ENCODE measurements at places on chromosomes 6 and 20.

- no peak for DNase-seq
Measured at GRCh38 chr20:51749674-51750036, 18.5 kb downstream of the ATP9A start.

- DNase-seq = no peak
Measured at GRCh38 chr6:121726596-121726995, 291.1 kb downstream of the GJA1 start.

GRCh38 chr6:100229512-100229911, 235.2 kb downstream of the SIM1 start:
- no peak for DNase-seq

GRCh38 chr6:68634726-68635411, at the start of gene ADGRB3:
TSS of gene ADGRB3 (plus strand) at chr6:68635282. CDS start at chr6:68638676, 3,394 bp downstream.
- DNase-seq = peak; percentile 62

DNA sequence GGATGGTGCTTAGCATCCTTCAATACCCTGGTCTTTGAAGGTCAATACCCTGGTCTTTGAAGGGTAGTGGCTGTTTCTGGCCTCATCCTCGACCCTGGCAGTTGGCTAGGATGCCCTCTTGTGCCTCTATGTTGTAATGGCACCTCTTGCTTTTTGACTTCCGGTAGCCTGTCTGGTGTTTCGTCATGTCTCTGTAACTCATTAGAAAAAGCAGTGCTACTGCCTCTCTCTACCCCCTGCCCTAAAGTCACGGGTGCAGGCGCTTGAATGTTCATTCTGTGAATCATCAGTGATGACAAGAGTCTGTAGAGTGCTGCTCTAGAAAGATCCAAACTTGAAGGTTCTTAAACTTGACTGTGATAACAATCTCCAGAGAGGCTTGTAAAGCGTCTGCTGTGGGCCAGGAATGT, 28.3 kb downstream of the RSPO4 start:
- DNase-seq = peak; percentile 83

DNA sequence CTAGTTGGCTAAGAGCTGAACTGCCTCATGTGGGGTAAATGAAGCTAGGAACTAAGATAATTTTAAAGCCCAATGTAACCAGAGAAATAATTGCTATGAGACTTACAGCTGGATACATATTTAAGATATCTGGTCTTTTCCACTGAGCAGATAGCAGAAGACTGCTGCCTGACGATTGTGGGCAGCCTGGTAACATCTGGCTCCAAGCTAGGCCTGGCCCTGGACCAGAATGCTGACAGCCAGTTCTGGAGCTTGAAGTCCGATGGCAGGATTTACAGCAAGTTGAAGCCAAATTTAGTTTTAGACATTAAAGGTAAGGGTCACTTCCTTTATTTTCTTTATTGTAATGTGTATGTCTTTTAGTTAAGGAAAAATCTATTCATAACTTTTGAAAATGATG, 65.7 kb downstream of the RTN4IP1 start:
- DNase-seq = no peak

- peak; percentile 32 for DNase-seq
Measured at GRCh38 chr20:62132421-62132820, 10.1 kb downstream of the LSM14B start.

DNA sequence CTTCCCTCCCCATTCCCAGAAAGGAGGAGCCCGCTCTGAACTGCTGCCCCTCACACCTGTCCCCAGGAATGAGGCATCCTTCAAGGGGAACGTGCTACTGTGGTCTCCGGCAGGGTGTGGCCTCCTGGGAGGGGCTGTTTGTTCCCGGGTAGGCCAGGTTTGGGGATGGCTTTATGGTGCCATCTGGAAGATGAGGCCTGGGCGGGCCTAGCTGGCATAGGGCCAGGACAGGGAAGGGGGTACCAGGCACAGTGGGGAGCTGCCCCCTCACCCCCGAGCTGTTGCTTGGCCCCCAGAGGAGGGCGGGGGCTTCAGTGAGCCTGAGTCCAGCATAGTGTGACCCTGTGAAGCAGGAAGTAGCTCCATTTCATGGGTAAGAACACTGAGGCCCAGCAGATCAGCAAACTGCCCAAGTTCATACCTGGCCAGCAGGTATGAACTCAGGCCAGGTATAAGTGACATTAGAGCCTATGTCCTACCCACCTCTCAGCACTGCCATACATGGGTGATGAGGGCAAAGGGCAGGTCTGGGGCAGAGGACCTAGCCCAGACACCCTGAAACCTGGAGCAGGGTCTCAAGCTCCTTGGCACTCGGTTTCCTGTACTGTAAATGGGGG, 17.5 kb upstream of the SPDEF start:
- DNase-seq = no peak

DNA sequence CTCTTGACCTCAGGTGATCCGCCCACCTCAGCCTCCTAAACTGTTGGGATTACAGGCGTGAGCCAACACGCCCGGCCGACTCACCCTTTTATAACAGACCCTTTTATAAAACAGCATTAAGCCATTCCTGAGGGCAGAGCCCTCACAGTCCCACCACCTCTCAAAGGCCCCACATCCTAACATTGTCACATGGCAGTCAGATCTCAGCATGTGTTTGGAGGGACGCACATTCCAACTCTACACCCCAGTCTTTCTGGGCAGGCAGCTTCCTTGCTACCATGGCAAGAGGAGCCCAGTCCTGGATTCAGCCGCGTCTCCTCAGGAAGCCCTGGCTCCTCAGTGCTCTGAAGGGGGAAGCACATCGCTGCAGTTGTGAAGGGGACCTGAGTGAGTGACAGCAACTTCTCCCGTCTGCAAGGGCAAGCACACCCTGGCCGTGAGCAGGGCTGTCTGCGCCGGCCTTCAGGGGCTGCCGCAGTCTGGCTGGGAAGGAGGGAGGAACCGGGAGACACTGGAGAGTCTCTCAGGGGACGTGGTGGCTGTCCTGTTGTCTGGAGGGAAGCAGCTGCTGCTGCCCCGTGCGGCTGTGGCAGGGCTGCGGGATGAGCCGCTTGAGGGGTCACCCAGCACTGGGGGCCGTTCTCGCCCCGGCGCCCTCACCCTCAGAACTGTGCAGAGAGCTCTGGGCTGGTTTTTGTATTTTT, 15.9 kb downstream of the OSBPL2 start:
- no peak for DNase-seq

DNA sequence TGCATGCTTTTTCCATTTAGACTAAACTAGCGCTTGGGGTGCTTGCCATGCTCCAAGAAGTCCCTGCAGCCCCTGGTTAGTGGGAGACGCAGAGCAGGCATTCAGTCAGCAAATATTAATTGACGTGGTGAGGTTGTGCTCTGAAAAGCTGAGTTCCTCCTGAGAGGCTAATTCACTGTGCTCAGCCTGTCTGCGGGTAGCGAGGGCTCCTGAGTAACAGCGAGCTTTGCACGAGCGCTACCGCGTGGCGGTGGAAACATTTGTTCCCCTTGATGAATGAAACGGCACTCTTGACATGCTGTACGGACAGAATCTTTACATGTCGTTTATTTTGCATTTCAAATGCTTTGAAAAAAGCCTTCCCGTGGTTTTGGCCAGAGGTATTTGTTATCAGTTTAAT, 170.6 kb upstream of the AGPAT4 start:
- peak; percentile 23 for DNase-seq

DNA sequence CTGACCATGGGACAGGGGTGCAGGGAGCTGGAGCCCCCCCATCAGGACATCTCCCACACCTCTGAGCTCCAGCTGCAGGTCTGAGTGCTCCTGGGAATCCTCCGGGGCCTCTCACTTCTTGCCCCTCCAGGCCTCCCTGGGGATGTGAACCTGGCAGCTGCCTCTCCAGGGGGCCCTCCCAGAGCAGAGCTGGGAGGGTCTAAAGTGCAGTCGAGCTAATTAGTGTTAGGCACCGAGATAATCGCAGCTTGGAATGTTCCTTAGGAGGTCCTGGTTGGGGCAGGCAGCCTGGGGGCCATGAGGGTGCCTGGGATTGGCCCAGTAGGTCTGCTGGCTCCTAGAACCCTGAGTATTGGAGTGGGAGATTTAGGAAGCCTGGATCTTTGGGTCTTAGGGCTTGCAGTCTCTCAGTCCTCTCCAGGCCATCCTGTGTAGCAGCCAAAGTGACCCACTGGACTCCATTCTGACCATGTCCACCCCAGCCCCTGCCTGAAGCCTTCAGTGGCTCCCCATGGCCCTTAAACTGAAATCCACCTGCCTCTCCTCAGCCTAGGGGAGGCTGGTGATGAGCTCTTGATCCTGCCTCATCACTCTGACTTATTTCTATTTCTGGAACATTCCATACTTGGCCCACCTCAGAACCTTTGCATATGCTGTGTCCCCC, 26.0 kb downstream of the CEBPB start:
- DNase-seq = no peak

GRCh38 chr6:144898052-144898689, 613.0 kb downstream of the UTRN start:
- no peak for DNase-seq

- no peak for DNase-seq
Measured at GRCh38 chr6:15677822-15678221, 15.0 kb upstream of the DTNBP1 start.

DNA sequence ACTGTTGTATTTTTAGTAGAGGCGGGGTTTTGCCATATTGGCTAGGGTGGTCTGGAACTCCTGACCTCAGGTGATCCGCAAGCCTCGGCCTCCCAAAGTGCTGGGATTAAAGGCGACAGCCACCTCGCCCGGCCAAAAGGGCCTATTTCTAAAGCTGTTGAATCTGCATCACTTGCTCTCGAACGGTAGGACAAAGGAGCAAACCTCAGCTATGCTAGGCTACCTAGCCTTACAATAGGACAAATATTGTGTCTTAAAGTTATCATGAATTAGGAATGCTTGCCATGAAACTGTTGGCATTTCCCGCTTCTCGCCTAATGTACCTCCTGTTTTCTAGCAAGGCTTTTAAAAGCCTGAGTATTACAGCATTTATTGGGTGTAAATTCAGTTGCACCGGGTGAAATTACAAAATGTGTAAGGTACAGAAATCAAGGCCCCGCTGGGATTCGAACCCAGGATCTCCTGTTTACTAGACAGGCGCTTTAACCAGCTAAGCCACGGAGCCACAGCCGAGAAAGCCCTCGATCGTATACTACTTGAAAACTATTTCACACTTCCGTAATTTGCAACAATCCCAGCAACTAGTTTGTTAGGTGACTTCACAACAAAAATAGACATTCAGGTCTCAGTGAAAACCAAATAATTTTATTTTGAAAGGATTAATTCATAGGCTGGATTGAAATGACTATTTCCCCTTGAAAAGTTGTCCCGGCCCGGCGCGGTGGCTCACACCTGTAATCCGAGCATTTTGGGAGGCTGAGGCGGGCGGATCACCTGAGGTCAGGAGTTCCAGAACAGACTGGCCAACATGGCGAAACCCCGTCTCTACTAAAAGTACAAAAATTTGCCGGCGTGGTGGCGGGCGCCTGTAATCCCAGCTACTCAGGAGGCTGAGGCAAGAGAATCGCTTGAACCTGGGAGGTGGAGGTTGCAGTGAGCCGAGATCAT, 211.6 kb upstream of the ZNF184 start:
- DNase-seq = peak; percentile 90

- DNase-seq = no peak
Measured at GRCh38 chr6:106005013-106005412, 81.1 kb upstream of the PRDM1 start.

DNA sequence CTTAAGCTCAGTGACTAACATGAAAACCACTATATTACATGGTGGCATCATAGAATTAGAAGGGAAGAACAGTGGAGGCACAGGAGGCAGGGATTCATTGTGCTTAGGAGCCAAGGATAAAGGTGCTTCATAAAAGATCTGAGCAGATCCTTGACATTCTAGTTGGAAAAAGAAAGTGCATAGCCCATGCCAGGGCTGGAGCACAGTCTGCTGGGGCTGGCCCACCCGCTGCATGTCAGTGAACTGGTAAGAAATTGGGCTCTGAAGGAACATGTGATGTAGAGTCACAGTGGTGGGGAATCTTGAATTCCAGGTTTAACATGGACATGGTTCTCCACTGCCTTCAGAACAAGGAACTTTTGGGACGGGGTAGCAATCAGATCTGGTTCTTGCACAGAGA, 20.4 kb downstream of the MYLIP start:
- no peak for DNase-seq

DNA sequence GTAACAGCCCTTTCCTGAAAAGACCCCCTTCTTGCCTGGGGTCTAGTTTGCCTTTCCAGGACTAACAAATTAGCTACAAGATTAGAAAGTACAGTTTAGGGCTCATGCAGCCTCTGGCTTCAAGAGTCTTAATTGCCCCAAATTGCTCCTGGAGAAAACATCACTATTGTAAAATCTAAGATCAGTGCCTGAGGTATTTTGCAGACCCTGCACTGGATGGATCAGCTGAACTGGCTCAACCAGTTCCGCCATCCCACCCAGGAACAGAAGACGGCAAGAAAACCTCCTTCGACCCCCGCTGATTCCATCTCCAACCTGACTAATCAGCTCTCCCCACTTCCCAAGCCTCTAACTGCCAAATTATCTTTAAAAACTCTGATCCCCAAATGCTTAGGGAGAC, 236.5 kb upstream of the KCNG1 start:
- DNase-seq = no peak

DNA sequence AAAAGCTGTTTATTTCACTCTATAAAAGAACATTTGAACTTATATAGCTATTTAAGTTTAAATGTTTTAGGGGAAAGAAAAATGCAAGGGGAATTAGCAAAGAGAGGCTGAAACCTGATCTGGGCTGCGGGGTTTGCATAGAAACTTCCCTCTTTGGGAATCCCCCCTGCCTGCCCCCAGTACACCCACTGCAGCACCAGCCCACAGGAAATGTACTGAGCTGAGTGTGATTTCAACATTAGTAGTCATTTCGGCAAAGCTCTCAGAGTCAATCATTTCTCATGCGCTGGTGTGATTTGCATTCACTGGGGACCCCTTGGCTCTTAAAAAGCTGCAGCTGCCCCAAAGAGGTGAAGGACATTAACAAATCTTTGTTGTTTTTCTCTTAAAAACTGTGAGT, 859.4 kb downstream of the MAFB start:
- no peak for DNase-seq

DNA sequence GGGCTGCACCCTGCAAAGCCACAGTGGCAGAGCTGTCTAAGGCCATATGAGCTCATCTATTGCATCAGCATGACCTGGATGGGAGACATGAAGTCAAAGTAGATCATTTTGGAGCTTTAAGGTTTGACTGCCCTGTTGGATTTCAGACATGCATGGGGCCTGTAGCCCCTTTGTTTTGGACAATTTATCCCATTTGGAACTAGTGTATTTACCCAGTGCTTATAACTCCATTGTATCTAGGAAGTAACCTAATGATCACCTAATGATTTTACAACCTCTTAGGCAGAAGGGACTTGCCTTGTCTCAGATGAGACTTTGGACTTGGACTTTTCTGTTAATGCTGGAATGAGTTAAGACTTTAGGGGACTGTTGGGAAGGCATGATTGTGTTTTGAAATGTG, 575.4 kb downstream of the EPM2A start:
- DNase-seq = no peak

DNA sequence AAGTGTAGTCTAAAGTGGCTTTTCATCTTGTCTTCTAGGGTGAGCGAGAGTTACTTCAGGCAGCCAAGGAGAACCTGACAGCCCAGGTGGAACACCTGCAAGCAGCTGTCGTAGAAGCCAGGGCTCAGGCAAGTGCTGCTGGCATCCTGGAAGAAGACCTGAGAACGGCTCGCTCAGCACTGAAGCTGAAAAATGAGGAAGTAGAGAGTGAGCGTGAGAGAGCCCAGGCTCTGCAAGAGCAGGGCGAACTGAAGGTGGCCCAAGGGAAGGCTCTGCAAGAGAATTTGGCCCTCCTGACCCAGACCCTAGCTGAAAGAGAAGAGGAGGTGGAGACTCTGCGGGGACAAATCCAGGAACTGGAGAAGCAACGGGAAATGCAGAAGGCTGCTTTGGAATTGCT, 27.1 kb downstream of the C20orf173 start:
- DNase-seq = peak; percentile 39

Measured in hematopoietic multipotent progenitor cell treated with erythropoietin and hydrocortisone succinate and interleukin-3 and kit ligand, for 6 days (in vitro differentiated cells).